ENCODE measurements at places on chromosomes 16 and 17. TPM values are rescaled to one million over a fixed set of nuclear protein-coding genes. Genes with fewer than 3 reads are reported as not detected.

DNA sequence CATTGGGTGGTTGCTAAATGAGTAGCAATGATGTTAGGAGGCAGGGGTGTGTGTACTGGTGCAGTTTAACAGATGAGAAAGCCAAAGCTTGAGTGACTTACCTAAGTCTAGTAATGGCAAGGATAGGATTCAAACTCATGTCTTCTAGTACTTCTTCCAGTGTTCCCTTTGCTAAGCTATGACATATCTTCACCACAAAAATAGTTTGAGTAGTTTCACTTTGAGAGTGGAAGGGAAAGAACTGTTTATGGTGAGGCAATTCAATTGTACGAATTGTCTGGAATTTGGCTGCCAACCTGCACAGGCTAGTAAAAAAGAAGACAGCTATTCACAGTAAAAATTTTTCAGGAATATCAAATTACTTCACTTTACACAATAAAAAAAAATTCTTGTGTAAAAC lies 138.0 kb downstream of the NLK start:
- DNase-seq: no peak

Gene HIC1
- 0.12 TPM for total RNA-seq

DNA sequence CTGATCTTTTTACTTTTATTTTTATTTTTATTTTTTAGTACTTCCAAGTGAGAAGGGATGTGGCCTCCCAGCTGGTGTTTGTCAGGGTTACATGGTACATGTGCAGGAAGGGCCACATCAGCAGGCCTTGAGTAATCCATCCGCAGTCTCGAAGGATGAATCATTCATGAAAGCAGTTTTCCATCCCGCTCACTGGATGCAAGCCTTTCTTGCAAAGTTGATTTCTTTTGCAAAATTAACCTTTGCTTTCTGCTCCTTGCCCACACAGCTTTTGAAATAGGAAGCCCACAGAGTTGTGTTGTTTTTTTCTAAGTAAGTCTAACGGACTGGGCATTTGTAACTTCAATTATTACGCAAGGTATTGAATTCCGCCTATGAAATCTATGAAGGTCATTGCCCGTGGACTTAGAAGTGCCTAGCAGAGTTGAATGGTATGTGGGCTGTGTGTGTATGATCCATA lies 157.4 kb downstream of the PRKCA start:
- peak; percentile 72 for DNase-seq

DNA sequence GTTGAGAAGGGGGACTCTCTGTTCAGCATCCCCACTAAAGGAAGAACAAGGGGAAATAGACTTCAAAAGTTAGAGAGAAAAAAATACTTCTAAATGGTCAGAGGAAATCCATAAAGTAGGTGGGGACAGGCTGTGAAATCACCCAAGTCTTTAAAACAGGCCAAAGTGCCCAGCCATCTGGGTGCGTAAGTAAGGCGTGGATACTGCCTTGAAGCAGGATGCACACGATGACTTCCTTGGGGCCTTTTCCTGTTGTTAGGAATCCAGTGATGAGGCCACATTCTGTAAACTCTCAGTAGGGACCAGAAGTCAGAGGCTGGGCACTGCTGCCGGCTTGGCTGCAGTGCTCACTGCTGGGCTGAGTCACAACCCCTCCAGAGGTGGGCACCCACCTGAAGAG lies 9.2 kb downstream of the AXIN2 start:
- no peak for DNase-seq

DNA sequence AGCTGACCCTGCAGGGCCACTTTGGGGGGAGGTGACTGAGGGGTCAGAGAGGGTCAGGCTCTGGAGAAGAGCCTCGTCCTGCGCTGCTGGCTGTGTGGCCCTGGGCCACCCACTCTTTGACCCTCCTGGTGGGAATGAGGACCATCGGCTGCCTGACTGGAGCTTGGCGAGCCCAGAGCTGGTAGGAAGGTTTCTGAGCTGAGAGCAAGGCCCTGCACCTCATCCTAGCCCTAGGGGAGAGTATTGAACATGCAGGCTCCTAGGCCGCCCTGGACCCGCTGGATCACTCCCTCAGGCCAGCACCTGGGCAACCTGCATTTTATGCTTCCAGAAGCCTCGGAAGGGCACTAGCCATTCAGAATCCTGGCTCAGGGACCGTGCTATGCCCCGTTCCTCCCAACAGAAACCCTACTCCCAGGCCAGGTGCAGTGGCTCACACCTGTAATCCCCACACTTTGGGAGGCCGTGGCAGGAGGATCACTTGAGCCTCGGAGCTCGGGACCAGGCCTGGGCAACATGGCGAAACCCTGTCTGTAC lies 14.5 kb downstream of the MAP2K3 start:
- DNase-seq: no peak

Gene SLC35G6
- total RNA-seq: not detected

GRCh38 chr16:23862556-23862955 lies 26.8 kb downstream of the PRKCB start:
- no peak for DNase-seq

Gene CD300H
- total RNA-seq: not detected

- DNase-seq: no peak
Observed at GRCh38 chr16:49993579-49993978, 31.4 kb upstream of the CNEP1R1 start.

DNA sequence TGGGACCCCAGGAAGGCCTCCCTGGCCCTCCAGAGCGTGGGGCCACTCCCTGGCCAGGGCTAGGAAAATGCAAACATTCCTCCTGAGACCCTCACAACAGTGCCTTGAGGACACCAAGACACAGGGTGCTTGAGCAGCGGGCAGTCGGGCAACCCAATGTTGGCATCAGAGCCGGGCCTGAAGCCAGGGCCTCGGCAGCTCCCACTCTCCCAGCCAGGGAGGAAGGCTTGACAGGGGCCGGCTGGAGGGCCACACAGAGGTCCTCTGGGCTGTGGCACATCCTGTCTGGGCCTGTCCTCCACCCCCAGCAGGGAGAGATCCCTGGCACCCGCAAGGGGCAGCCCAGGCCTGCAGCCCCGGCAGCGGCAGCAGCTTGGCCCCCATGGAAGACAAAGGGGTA lies 12.3 kb upstream of the KRT17 start:
- DNase-seq: no peak

DNA sequence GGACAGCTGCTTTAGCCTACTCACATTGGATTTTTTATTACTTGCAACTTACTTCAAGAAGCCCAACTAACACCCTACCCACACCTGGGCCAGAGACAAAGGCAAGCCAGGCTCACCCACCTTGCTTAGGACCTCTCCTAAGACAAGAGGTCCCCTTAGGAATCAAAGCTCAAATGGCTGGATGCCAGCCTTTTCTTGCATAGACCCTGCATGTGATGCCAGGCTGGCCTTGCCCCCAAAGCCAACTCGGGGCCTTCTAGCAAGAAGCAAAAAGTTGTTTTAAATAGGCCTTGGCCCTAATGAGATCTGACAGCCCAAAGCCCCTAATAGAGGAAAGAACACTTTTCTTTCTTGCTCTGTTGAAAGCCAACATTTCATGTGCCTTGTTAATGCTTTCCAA lies 20.7 kb downstream of the GPRC5B start:
- no peak for DNase-seq

DNA sequence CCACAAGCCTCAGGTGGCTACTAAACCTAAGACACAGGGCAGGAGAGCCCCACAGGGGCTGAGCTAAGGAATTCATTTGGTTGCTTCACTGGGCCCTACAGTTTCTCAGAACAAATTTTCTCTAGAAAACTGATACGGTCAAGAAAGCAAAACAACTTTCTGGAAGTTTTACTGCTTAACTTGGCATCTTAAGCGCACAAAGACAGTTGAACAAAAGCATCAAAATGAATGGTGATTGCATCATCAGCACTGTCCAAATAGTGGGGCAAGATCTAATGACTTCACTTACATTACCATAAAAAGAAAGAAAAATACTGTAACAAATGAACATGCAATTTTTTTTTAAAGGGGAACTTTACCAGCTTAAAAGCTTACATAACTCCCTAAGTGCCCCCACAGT lies 47.6 kb downstream of the XPO6 start:
- DNase-seq: peak; percentile 7

DNA sequence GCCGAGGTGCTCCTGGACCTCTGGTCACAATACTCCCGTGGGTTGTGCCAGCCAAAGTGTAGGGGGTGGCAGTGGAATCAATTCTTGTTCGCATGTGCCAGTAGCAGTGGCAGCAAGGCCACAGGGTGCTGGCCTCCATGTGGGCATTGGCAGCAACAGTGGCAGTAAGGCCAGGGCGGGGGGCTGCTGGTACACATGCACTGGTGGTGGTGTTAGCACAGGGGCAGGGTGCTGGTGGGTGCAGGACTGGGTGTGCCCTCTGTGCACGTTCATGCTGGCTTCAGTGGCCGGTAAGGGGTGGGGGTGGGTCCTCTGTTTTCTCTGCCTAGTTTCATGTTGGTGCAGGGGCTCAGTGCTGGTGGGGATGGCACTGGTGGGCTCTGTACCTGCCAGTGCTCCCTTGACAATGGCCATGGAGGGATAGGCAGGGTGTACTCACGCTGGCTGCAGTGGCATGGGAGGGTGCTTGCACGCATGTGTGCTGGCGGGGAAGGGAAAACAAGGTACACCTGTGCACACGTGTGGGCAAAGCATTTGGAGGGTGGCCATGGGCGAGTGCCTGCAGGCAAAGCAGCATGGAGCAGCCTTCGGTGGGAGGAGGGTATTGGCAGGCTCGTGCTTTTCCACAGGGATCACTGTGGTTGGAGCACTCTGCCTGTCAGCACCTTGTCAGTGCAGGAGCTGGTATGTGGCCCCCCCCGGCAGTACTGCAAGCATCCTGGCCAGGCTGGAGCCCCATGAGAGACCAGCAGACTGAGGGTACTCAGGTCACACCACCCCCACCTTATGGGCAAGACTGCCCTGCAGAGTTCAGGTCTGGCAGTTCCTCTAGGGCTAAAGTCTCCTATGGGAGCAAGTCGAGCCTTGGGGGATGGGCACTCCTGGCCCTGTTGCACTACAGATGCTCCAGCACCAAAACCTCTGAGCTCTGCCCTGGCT lies 35.8 kb downstream of the NF1 start:
- no peak for DNase-seq

Gene TAC4
- total RNA-seq: not detected

DNA sequence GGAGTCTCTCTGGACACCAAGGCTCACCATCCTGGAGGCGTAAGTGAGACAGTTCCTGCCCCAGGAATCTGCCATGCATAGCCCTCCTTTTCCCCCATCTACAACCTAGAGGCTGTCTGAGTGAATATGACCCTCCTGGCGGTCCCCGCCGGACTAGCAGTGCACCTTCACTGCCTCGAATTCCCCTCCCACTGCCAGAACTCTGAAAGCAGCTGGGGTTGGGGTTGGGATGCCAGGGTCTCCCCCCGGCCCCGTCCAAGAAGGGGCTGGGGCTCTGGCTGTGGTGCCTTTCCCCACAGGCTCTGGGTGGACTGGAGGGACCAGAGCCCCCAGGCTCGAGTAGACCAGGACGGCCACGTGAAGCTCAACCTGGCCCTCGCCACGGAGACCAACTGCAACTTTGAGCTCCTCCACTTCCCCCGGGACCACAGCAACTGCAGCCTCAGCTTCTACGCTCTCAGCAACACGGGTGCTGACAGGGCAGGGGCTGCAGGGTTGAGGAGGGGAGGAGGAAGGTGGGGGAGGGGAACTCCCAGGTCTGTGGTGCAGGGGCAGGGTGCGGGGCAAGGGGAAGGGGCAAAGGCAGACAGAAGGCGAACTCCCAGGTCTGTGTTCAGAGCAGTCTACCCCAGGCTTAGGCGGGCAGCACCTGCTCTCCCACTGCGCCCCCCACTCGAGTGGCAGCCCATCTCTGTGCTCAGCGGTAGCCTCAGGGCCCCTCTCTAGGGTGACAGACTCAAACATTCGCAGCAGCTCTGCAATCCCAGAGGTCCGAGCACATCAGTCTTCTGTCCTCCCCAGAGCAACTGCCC lies 1.2 kb downstream of the ZACN start:
- DNase-seq: no peak

Gene P2RX1
- not detected for total RNA-seq

DNA sequence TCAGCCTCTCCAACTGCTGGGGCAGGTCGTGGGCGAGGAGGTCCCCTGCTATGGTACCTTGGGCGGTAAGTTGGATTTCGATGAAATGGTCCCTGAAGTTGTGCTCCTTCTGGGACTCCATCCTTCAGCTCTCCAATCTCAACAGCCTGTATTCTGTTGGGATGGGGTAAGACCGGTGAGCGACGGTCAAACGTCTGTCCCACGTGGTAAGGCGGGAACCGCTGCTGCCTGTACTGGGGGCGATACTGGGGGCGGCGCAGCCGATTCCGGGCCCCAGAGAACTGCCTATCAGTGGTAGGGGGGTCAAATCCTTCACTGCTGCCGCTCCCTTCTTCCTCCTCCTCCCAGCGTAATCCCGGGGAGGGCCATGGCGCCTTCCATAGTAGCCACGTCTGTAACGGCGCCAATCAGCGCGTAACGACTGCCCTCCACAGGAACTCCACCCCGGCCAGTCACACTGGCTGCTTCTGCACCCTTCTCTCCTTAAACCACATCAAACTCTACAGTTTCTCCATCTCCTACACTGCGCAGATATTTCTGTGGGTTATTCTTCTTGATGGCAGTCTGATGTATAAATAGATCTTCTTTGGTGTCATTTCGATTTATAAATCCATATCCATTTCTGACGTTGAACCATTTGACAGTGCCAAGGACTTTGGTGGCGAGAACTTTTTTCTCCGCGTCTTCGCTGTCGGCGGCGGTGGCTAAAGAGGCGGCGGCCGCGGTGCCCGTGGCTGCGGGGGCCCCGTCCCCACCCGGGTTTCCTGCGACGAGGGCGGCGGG lies 41.1 kb downstream of the AHSP start:
- no peak for DNase-seq

DNA sequence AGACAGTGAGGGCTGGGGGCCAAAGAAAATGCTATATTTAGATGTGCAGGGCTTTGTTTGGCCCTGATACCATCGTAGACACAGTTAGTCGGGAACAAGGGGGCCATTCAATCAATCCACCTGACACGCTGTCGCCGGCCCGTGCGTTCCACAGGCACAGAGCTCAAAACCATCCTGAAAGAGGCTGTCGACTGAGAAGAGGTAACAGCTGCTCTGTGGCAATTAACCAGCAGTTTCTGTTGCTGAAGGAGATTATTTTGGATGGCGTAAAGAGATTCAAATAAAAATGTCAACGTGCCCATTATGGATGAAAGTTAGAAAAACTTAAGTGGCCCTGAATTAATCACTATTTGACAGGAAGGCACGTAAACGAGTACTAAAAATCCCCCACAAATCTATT lies 276.2 kb upstream of the IRX5 start:
- no peak for DNase-seq

Gene KRT40
- total RNA-seq: not detected

GRCh38 chr16:30457256-30457655 lies 11.6 kb upstream of the SEPHS2 start:
- no peak for DNase-seq

Gene ENPP7
- total RNA-seq: not detected

GRCh38 chr16:13727943-13728342 lies 192.0 kb upstream of the ERCC4 start:
- DNase-seq: no peak
